CD8-positive, alpha-beta memory T cell (primary cell): ENCODE measurements at places on chromosomes 3 and 15.

DNA sequence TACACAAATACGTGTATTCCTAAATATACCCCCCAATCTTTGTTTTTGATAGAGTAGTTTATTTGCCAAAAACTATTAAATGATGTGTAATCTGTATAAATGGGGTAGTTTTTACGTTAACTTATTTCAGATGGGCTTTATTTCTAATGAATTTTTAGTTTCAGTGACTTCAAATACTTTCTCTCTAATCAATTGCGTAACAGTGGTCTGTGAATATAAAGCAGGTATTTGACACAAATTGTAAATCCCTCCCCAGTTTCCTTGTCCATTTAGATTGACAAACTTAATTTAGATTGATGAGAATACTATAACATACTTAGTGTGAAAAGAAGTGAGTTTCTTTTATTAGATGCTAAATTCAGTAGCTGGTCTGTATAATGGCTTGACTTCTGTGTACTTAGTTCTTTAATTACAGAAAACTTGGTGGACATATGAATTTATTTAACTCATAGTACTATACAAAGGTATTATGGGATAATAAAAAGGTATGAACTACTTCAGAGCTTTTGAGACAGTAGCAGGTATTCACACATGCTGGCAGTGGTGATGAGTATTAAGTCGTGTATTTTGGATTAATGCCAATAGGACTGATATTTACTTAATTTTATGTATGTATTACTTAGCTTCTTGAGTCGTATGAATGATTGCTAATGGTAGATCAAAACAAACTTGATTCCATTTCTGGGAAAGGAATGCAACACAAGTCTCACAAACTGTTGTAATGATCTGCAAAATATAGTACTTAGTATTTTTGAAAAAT lies 81.6 kb downstream of the STT3B start:
- DNase-seq: no peak

DNA sequence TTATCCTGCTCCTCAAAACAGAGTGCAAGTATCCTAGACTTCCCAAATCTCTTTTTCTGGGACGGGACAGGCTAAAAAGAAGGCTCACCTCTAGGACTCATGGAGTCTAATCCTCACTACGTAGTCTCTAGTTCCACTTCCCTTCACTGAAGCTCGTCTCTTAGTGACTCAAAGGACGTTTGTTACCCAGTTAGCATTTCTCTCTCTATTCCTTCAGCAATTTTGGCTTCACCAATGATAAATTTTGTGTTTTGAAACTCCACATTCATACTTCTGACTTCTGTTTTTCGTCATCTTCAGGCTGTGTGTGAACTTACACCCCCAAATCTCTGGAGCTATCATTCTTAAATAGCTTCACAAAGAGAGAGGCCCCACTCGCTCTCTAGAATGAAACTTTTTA lies 627.1 kb downstream of the NAALADL2 start:
- no peak for DNase-seq

GRCh38 chr3:31244929-31245817 lies 287.6 kb upstream of the STT3B start:
- DNase-seq: no peak

DNA sequence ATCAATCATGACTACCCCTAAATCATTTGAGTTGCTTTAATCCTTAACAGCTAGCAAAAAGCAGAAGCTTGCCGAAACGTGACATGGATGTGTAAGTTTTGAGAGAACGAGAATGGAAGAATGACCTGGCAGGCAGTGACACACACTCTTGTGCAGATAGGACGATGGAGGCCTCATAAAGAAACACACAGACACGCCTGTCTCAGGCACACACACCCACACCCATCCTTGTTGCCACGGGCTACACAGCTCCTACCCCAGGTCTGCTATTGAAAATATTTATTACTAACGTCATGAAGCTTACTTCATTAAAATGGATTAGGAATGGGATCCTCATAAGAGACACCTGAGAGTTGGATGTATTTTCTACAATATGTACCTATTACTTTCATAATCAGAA lies 8.5 kb downstream of the MYO5C start:
- no peak for DNase-seq

DNA sequence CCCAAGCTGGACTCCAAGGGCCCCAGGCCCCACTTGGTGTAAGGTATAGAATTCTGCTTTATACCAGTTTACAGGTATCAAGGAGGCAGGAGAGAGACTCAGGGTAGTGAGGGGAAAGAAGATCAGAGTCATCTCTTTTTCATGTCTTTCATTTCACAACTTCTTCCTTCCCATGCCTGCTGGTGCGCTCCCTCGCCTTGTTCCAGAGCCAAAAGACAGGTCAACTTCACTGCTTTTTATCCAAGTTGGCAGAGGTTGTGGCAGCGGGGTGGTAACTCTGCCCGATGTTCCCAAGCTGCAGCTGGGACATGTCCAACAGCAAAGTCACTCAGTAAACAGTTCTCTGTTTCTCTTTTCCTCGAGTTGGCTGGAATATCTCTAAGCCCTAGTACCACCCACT lies 86.3 kb upstream of the TCF12 start:
- DNase-seq: no peak
